PC-3 (cell line): ENCODE measurements at places on chromosomes 5 and 9.

- peak; percentile 33 for DNase-seq
Measured at GRCh38 chr5:80239680-80240367, 16.0 kb downstream of the SERINC5 start.

DNA sequence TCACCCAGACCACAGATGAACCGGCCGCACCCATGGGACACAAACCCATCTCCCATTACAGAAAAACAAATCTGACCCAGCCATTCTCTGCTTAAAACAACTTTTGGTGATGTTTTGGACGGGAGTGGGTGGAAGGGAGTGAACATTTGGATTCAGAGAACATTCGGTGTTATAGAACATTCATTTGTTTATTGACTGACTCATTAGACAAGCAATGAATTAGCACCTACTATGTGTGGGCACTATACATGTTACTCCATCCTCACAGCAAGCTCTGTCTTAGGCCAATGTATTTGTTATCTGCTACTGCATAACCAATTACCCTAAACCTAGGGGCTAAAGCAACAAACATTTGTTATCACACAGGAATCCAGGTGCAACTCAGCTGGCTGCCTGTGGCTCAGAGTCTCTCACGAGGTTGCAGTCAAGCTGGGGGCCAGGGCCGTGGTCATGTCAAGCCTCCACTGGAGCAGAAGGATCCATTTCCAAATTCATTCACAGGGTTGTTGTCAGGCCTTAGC lies 5.1 kb upstream of the ERGIC1 start:
- peak; percentile 29 for DNase-seq

- no peak for DNase-seq
Measured at GRCh38 chr5:100760688-100761087, 142.4 kb downstream of the ST8SIA4 start.

- no peak for DNase-seq
Measured at GRCh38 chr9:13436591-13436990, 157.1 kb upstream of the MPDZ start.
